SJSA1 (cell line): ENCODE measurements at places on chromosomes 7 and 10. TPM values are rescaled to one million over a fixed set of nuclear protein-coding genes. Genes with fewer than 3 reads are reported as not detected.

DNA sequence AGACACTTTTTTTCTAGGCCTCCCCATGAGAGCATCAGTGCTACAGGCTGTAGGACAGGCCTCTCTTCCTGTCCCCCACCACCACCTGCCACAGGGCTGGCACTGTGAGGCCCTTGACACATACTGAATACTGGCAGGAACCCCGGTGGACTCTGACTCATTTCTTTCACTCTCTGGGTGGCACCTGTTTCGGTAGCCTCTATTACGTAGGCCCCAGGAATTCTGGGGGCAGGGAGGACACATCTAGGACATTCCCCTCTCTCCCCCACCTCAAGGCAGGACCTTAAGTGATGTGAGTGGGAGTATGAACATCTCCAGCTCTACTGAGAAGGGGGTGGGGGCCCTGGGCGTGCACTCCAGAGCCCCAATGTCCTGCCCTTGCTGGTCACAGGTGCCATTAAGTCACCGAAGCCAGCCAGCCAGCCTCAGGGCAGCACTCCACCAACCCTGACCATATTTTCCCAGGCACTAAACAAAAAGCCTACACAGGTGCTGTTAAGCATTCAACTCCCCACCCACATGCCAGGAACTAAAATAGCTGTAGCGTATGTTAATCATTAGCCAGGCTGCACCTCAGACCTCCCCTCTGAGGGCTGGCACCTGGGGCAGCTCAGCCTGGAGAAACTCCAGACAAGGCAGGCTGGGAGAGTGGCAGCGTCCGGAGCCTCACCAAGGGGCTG, 8.9 kb downstream of the ANXA11 start:
- DNase-seq: no peak

GRCh38 chr7:93316730-93317129, 84.6 kb downstream of the VPS50 start:
- no peak for DNase-seq

- DNase-seq: no peak
Measured at GRCh38 chr10:133279326-133280226, 2.9 kb upstream of the ADAM8 start.

GRCh38 chr7:3065724-3066143, 22.1 kb upstream of the CARD11 start:
- DNase-seq: peak; percentile 54

- DNase-seq: no peak
Measured at GRCh38 chr7:142110098-142110497, 1.4 kb upstream of the MGAM2 start.

DNA sequence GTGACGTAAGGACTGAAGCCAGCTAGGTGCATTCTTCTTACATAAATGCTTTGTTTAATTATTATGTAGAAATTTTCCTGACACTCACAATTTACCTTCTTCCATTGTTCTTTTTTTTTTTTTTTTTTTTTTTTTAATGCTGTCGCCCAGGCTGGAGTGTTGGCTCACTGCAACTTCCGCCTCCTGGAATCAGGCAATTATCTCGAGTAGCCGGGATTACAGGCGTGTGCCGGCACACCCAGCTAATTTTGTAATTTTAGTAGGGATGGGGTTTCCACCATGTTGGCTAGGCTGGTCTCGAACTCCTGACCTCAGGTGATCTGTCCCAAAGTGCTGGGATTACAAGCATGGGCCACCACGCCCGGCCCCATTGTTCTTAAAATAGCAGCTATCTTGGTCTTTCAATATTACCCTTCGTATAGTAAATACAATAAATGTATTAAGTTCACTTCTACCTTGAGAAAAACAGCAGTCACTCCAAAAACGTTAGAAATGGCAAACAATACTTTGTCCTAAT, 32.1 kb downstream of the BZW2 start:
- no peak for DNase-seq

- DNase-seq: no peak
Measured at GRCh38 chr7:84532196-84532595, 337.6 kb upstream of the SEMA3A start.

DNA sequence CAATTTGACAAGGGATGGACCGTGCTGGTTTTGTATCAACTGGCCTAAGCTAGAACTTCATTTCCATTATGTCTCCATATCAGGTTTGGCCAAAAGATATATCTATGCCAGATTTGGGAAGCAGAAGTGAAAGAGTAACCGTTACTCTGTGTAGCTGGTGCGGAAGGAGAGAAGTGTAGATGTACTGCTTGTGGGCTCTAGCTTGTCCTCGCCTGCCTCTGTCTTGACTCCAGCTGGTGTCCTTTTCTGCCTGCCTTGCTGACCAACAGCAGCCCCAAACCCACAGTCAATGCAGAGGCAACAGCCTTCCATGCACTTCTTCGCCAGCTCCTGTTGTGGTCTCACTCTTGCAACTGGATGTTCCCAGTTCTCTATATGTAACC, 128.5 kb downstream of the KIF20B start:
- DNase-seq: no peak

Gene MALRD1
- under 0.01 TPM in 1 of 2 replicates, not detected in the other for total RNA-seq

Gene NXPH1
- not detected in 2 replicates for total RNA-seq

Gene FBH1
- 59.3 and 93.3 TPM in 2 replicates for total RNA-seq

Gene GPR15LG
- total RNA-seq: not detected in 2 replicates

Gene FERD3L
- total RNA-seq: not detected in 2 replicates
